ENCODE measurements at places on chromosomes 1 and 21.
A peak's percentile ranks its signal among the peaks of the same experiment; 100 is the strongest.

- DNase-seq = no peak
These were observed 115.7 kb upstream of the IPO9 start for GRCh38 chr1:201713086-201713810.

- DNase-seq = peak; percentile 60
These were observed 100.6 kb downstream of the CRYAA start for GRCh38 chr21:43269440-43269839.

DNA sequence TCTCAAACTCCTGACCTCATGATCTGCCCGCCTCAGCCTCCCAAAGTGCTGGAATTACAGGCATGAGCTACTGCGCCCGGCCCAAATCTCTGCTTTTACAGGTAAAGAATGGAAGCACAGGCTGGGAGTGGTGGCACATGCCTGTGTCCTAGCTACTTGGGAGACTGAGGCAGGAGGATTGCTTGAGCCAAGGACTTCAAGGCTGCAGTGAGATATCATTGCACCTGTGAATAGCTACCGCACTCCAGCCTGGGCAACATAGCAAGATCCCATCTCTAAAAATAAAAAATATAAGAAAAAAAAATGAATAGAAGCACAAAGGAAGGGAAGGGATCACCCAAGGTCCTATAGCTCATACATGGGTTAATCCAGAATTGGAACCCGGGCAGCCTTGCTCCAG lies 15.0 kb downstream of the ALPL start:
- DNase-seq = no peak

GRCh38 chr21:46291561-46291960 lies 5.4 kb downstream of the YBEY start:
- no peak for DNase-seq

- no peak for DNase-seq
These were observed 1087.2 kb upstream of the B3GALT2 start for GRCh38 chr1:194273660-194274059.
